NCI-H524 treated with DMSO at 0.1 percent for 48 hours (cell line): ENCODE measurements at places on chromosomes 4 and X.

GRCh38 chr4:46844325-46844917, 64.6 kb downstream of the COX7B2 start:
- peak; percentile 54 for DNase-seq

GRCh38 chr4:7420661-7421040, 14.1 kb downstream of the PSAPL1 start:
- DNase-seq = peak; percentile 44

- no peak for DNase-seq
Measured at GRCh38 chr4:163732473-163732872, 238.0 kb downstream of the TMA16 start.

- no peak for DNase-seq
Measured at GRCh38 chr4:110197529-110198042, 829 bp downstream of the ELOVL6 start.

DNA sequence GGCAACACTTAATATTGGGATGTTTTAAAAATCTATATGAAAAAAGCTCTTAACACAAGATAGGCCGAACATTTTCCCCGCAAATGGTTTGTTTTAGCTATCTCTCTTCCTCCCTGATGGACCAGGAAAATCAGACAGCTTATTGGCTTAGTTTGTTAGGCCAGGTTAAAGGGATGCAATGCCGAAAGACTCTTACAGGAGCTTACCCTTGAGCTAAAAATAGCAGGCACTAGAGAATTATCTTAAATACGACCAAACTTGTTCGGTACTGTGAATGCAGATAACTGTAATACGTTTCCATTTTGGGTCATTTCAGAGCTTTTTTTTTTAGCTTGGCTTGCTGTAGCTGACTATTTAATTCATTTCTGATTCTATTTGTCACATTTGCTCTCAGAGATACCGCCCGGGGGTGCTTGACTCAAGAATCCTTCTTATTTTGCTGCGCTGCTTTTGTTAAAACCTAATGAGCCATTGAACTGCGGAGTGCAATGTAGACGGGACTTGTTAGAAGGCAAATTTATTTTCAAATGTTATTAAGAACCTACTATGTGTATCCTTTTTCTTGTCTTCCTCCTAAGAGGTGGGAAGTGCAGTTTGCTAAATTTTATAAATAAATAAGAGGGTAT, 23.3 kb downstream of the PPARGC1A start:
- no peak for DNase-seq

GRCh38 chr4:154329939-154330338, 161.7 kb downstream of the DCHS2 start:
- DNase-seq = no peak

- no peak for DNase-seq
Measured at GRCh38 chrX:107710617-107711391, 64.8 kb downstream of the TSC22D3 start.

- no peak for DNase-seq
Measured at GRCh38 chr4:70902577-70903290, 565 bp downstream of the MOB1B start.

DNA sequence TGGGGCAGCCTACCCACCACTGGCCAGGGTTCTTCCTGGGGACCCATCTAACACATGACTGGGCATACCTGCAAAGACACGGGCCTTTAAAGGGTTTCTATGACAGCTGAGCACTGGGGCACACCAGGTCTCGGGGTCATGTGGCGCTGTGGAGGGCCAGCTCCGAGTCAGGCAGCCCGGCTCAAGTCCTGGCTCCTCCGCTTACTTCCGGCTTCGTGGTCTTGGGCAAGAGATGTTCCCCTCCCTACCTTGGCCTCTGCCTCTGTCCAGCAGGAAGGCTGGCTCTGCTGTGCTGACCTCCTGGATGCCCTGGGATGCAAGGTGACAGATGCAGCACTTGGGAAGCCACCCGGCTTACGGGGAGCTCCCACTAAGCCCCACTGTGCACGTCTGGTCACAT, 37.6 kb downstream of the HTRA3 start:
- DNase-seq = no peak

- no peak for DNase-seq
Measured at GRCh38 chr4:20679951-20680350, 20.3 kb upstream of the PACRGL start.

DNA sequence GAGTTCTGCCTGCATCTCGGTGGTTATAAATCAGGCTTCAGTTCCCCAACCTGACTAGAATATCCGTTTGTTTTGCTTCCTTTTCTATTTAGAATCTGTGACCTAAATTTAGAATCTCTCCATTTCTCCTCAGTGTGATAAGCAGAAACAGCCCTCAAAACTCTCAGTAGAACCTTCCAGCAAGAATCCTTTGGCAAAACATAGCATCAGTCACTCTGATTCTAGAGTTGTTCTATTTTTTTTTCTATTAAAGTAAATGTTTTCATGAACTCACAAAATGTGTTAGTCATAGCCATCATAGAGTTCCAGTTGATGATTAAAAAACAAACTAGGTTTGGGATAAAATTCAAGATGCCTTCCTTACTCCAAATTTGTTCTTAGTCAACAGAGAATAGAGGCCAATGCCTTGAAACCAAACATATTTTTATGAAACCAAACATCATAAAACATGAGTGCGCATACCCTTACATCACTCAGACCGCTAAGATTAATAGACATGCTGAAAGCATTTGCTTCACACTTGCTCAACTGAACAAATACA, 13.2 kb upstream of the C1QTNF7 start:
- no peak for DNase-seq

GRCh38 chr4:4386736-4387392, at the start of gene NSG1:
Gene NSG1, plus strand, starts transcription at chr4:4387102. Its CDS starts 528 bp downstream, at chr4:4387630.
- no peak for DNase-seq

GRCh38 chr4:181618896-181619295, 624.3 kb upstream of the TENM3 start:
- no peak for DNase-seq

DNA sequence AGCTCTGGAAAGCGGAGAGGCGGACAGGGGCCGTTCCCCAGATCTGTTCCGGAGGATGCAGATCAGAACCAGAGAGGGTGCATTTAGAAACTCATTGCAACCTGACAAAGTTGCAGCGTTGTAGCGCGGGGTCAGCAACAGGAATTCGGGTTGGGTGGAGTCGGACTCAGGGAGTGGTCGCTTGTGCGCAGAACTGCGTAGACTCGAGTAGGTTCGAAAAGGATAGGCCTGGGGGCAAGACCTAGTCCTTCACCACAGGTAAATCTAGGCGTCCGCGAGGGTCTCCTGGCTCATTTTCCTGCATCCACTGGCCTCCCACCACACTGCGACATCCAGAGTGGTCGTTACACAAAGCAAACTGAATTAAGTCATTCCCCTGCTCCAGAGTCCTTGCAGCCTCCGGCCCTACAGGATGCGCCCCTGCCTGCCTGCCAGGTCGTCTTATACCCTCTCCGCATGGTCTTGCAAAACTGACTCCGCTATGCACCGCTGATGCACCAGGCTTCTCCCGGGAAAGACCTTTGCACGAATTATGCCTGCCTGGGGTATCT, 4.7 kb upstream of the ZNF518B start:
- DNase-seq = no peak

- no peak for DNase-seq
Measured at GRCh38 chr4:13535708-13536361, 8.5 kb downstream of the NKX3-2 start.

- DNase-seq = no peak
Measured at GRCh38 chr4:108926061-108926460, 163.2 kb upstream of the ETNPPL start.

DNA sequence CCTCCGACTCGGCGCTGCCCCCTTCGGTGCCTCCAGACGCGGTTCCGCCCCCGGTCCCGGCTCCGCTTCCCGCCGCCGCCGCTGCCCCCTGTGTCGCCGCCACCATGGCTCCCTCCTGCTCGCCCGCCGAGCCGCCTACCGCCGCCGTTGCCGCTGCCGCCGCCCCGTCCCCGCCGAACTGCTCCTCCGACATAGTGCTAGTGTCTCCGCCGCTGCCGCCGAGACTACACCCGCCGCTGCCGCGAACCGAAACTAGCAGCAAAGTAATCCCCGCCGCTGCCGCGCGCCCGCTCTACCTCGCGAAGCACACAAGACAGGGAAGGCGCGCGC, 340 bp downstream of the HNRNPD start:
- DNase-seq = no peak

DNA sequence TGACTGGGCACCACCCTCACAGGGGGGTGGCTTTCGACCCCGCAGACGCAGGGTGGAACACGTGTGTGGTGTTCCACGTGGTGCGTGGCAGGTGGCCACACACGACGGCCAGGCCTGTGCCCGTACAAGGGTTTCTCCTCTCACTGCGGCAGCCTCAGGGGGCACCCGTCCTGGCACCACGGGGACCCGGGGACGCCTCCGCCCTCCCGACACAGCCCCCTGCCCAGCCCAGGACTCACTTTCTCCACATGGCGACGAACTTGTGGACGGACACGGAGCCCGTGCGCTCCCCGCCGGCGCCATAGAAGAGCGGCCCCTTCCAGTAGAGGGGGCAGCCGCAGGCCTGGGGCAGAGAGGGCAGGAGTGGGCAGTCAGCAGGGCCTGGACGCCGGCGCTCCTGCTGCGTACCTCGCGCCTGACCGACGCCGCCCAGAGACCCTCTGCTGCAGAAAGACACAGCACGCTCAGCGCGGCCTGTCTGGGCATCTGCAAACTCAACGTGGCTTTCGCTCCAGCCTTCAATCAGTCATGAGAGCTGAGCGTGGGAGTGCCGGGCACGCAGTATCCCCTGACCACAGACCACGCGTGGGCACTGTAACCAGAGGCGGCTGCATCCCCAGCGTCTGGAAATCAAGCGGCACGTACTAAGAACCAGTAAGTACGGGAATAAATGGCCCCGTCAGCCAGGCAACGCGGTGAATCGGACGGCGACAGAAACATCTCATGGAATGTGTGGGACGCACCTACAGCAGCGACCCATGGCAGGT, 28.9 kb upstream of the GTPBP6 start:
- no peak for DNase-seq

DNA sequence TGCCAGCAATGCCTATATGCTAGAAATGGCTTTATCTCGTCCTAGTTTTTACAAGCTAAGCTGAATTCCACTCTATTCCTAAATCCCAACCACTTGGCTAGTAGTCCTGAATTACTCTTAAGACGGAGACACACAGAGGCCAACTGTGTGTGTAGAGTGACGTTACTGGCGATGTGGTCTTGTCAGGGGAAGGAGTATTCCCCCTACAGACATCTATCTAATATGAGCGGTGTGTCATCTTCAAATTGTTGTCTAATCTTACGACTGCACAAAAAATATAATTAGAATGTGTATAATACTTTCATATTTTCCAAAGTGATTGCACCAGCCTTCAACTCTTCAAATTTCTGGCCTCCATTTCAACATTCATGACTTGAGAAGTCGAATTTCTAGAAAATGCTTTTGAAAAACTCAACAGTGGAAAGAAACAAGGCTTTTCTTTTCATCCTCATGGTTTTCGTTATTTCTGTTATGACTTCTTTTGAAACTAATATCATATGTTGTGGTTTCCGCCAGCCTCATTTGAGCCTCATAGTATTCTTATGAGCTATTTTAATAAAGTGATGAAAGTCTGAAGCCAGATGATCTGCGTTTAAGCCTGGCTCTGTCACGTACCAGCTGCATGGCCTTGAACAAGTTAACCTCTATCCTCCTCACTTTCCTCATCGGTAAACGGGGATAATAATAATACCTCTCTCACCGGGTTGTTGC, 132.3 kb downstream of the SOWAHB start:
- no peak for DNase-seq

DNA sequence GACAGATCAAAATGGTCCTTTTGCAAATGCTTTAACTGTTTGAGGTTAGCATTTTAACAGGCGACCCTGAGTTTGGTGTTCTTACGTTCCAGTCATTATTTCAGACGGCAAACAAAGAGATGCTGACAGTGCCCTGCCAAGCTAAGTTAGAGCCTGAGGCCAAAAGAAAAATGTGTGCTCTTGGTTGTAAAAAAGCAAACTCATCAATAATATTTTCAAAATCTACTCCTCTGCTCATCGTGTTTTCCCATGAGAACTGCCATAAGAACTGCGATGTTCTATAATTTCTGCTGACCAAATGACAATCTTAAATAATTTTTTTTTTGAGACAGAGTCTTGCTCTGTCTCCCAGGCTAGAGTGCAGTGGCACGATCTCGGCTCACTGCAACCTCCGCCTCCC, 62.7 kb upstream of the BCLAF3 start:
- DNase-seq = no peak

- DNase-seq = no peak
Measured at GRCh38 chr4:44638091-44638490, 13.3 kb downstream of the YIPF7 start.

DNA sequence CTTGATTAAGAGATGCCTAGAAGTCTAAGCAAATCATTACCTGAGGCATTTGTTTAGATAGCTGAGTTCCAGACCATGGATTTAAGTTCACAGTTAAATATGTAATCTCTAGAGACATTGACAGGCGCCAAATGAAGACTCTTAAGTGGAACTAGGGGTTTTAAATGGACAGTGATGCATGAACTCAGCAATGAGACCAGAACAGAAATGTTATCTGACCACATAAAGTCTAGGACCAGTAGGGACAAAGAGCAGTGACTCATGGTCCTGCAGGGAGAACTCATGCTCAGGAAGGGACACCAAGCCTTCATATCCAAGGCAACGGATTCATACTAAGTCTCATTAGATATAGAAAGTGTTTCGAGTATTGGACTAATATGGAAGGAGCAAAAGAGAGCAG, 152.3 kb downstream of the PPARGC1A start:
- no peak for DNase-seq

- DNase-seq = no peak
Measured at GRCh38 chr4:128983771-128984485, 109.4 kb downstream of the SCLT1 start.

DNA sequence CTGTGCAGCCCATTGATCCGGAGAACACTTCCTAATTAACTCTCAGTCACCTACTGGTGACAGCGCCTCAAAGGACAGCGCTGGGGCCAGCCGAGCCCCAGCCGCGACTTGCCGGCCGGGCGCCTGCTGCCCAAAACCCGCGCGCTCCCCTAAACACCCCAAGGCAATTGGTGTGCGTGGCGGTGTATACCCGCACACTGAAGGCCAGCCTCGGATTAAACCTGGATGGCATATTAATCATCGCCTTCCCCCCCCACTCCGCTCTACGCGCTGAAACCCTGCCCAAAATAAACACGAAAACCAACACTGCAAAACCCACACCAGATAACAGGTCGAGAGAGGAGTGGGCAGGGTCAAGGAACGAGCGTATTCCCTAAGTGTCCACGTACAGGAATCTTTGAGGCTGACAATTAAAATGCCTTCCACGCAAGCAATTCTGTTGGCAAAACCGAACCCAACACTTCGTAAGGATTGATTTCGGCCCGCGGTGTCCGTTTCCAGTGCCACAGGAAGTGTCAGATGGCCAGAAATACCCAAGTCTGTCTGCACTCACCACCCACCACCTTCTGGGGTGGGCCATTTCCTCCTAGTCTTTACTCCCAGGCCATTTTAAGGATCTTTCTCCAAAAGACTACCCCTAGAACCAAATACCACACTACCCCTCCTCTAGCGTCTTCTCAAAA, 2.7 kb downstream of the BCOR start:
- no peak for DNase-seq

GRCh38 chrX:127306262-127306661, 486.7 kb downstream of the PRR32 start:
- DNase-seq = no peak

DNA sequence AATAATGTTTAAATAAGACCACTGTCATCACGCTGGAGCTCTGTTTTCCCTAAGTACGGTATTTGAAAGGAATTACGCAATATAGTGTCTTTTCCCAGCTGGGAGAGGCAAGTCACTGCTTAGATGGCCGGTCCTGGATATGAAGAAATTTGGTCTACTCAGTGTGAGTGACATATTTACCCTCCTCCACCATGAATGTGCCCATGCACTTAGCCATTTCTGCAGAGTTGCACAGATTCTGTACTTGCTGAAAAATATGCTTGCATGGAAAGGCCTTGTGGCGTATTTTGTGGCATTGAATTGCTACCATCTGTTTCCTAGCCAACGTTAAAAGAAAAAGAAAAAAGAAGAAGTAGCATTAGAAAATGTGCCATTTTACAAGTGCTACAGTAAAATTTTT, 73.1 kb downstream of the ADGRL3 start:
- no peak for DNase-seq
